ENCODE measurements at places on chromosomes 4 and X. TPM values are rescaled to one million over a fixed set of nuclear protein-coding genes. Genes with fewer than 3 reads are reported as not detected.

Gene RBM47
- total RNA-seq: 18.6 TPM

Gene SYAP1
- 29.9 TPM for total RNA-seq

Gene GABRB1
- 0.79 TPM for total RNA-seq

DNA sequence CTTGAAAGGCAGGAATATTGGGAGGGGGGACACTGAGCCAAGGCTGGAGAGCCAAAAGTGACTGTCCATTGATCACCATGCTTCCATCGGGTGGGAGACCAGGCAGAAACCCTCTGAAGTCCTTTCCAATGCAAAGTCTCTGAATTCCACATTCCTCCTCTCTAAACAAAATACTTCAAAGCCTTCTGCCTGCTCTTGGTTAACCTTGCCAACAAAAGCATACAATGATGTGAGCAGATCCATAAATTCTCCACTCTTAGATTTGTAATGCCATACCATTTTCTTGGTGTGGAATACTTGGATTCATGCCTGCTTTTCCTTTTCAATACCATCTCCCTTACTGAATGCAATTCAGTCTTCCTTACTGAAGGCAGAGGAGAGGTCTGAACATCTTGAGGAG lies 74.1 kb upstream of the FAM9B start:
- no peak for DNase-seq

GRCh38 chr4:110751986-110752385 lies 129.1 kb upstream of the PITX2 start:
- DNase-seq: no peak

DNA sequence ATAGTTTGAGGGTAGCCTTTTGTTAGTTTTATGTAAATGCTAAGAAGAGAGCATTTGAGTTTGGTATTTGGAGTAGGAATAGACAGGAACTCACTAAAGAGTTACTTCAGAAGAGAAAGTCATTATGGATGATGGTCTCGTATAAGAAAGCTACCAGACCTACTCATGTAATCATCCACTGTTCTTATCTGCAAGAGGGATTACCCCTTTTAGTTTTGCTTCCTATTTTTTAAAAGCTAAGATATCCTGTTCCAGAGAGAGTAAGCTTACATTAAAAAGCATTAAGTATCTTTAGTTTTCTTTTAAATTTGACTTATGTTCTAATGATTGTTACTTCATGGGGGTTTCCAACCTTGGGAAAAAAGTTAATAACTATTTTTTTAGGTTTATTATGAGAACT lies 12.5 kb upstream of the ART3 start:
- DNase-seq: no peak

GRCh38 chr4:113433116-113433515 lies 328.4 kb downstream of the CAMK2D start:
- DNase-seq: no peak

DNA sequence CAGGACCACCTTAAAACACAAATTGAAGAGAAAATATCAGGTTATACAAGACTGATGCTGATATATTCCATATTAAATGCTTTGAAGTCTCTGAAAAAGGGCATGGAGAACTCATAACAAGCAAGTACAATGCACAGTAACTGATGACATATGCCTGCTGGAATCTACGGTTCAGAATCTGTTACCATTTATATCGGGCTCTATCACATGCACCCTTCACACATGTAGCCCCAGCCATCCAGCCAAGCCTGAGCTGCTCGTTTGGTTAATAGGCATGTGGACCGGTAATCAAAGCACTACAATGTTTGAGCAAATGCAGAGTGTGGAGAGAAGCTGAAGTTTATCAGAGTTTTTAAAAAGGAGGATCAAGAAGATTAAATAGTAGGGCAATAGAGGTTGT lies 11.8 kb downstream of the COMMD8 start:
- no peak for DNase-seq

GRCh38 chr4:176583278-176583677 lies 209.4 kb downstream of the VEGFC start:
- DNase-seq: no peak

GRCh38 chr4:86233681-86234080 lies 126.2 kb downstream of the MAPK10 start:
- no peak for DNase-seq

DNA sequence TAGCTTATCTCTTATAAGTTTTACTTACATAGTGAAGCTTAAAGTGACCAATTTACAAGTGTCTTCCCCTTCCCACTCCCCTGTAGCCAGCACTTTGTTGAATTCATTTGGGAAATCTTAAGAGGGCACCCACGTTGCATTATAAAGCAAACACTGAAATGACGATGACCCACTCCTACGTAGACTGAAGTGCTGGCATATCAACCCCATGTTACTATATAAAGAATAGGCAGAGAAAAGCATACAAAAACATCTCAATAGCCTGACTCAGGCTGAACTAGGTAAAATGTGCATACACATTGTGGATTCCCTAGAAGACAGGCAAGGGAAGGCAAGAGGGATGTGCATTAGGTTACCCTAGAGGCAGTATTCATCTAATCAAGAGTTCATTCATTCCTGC lies 313.4 kb downstream of the TENM3 start:
- DNase-seq: no peak

DNA sequence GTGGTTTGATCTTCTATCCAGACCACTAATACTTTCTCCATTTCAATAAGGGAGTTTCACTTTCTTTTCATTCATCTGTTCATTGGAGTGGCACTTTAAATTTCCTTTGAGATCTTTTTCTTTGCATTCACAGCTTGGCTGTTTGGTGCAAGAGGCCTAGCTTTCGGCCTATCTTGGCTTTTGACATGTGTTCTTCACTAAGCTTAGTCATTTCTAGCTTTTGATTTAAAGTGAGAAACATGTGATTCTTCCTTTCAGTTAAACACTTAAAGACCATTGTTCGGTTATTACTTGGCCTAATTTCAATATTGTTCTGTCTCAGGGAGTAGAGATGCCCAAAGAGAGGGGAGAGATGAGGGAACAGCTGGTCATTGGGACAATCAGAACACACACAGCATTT lies 24.3 kb downstream of the CXCL13 start:
- DNase-seq: no peak

- no peak for DNase-seq
These were observed 83.3 kb downstream of the C4orf33 start for GRCh38 chr4:129179276-129179675.

- DNase-seq: no peak
These were observed 1.2 kb downstream of the GEMIN8 start for GRCh38 chrX:14028473-14028872.

DNA sequence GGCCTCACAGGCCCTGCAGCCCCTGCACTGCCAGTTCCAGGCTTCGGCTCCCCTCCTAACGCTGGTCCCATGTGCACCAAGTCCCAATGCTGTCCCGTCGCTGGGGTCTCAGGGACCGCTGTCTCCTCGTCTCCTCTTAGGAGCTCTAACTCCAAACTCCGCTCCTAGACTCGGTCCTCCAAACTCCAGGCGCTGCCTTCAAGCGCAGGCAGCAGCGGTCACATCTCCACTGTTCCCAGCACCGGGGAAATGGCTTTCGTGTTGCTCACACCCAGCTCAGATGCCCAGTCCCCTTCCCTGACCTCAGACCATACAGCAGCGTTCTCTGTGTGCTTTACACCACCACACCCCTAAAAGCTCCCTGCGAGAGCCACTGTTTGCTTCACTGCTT lies 19.6 kb upstream of the HMX1 start:
- no peak for DNase-seq

DNA sequence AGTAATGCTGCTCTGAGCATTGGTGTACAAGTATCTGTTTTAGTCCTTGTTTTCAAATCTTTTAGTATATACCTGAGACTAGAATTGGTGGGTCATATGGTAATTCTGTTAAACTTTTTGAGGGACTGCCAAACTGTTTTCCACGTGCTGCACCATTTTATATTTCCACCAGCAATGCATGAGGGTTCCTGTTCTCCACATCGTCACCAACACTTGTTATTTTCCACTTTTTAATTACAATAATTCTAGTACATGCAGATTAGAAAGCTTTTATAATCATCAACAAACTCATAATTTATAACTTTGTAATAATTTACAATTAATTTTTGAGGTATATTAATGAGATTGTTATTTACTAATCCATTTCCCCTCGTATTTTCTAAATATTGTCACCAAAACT lies 79.4 kb downstream of the CEP135 start:
- no peak for DNase-seq

DNA sequence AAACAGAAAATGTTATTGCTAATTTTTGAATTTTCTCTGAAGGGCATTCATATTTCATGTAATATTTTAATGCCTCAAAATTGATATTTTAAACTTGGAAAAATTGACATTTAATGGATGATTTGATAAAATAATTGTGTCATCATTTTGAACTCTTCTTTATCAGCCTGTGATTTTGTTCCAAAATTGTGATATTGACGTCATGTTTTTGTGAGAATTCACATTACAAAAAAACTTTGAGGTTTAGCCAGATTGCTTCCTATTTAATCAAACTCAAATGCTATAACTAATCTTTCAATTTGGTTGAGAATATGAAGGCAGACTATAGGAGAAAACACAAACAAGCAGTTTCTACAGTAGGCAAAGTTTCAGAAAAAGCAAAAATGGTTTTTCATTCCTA lies 137.4 kb downstream of the GRIA2 start:
- no peak for DNase-seq
